Type B pancreatic cell (in vitro differentiated cells): ENCODE measurements at places on chromosomes 12 and 14. TPM values are rescaled to one million over a fixed set of nuclear protein-coding genes. Genes with fewer than 3 reads are reported as not detected.

The SVOP gene
- total RNA-seq, result 3.4 and 3.6 TPM in 2 replicates

The GPRC5D gene
- total RNA-seq, result 5.5 TPM in 1 of 2 replicates, not detected in the other

The MDP1 gene
- total RNA-seq, result 16.9 and 22.6 TPM in 2 replicates

The PMEL gene
- 1.4 and 136 TPM in 2 replicates for total RNA-seq

The ACADS gene
- 12.1 and 16.4 TPM in 2 replicates for total RNA-seq

The USP44 gene
- total RNA-seq, result 0.69 and 0.80 TPM in 2 replicates

The NRXN3 gene
- total RNA-seq, result 19.1 and 19.8 TPM in 2 replicates

The BMAL2 gene
- 10.7 and 34.3 TPM in 2 replicates for total RNA-seq

The KIF26A gene
- 12.9 and 23.4 TPM in 2 replicates for total RNA-seq

The ZNF605 gene
- total RNA-seq, result 18.3 and 20.6 TPM in 2 replicates

The HPD gene
- 0.92 TPM in 1 of 2 replicates, not detected in the other for total RNA-seq

The SLC17A8 gene
- 2.6 and 6.1 TPM in 2 replicates for total RNA-seq

The A2ML1 gene
- 3.8 and 26.0 TPM in 2 replicates for total RNA-seq

The AQP6 gene
- 0.22 TPM in 1 of 2 replicates, not detected in the other for total RNA-seq

The GLIPR1 gene
- 0.45 and 4.3 TPM in 2 replicates for total RNA-seq

The ANKRD33 gene
- total RNA-seq, result 0.51 and 0.62 TPM in 2 replicates

The TCL1B gene
- total RNA-seq, result not detected in 2 replicates

The ART4 gene
- 0.22 and 0.81 TPM in 2 replicates for total RNA-seq

The SCN8A gene
- 2.6 and 3.9 TPM in 2 replicates for total RNA-seq

The CPNE6 gene
- not detected in 2 replicates for total RNA-seq

The ANG gene
- total RNA-seq, result 24.5 and 43.0 TPM in 2 replicates

The SLC16A7 gene
- 11.5 and 12.9 TPM in 2 replicates for total RNA-seq

The FERMT2 gene
- 25.6 and 82.5 TPM in 2 replicates for total RNA-seq

The LMO3 gene
- total RNA-seq, result 4.1 and 4.4 TPM in 2 replicates

The ADAMTS20 gene
- total RNA-seq, result 1.2 and 3.1 TPM in 2 replicates

The KLHDC2 gene
- total RNA-seq, result 59.2 and 60.0 TPM in 2 replicates

The MFAP5 gene
- total RNA-seq, result 1.4 and 11.5 TPM in 2 replicates

The SERPINA5 gene
- 4.9 and 7.7 TPM in 2 replicates for total RNA-seq

The TMEM179 gene
- 5.6 and 9.0 TPM in 2 replicates for total RNA-seq

The CMKLR1 gene
- 0.50 and 0.97 TPM in 2 replicates for total RNA-seq

The CABP1 gene
- 0.26 and 0.56 TPM in 2 replicates for total RNA-seq

The NOVA1 gene
- 8.8 and 22.6 TPM in 2 replicates for total RNA-seq

The ACSM4 gene
- total RNA-seq, result not detected in 2 replicates

The KCNMB4 gene
- total RNA-seq, result 3.9 and 8.4 TPM in 2 replicates

The PRH2 gene
- not detected in 2 replicates for total RNA-seq

The KLHL33 gene
- total RNA-seq, result not detected in 2 replicates

The ACOT4 gene
- 0.99 and 1.9 TPM in 2 replicates for total RNA-seq

The CD69 gene
- total RNA-seq, result 0.19 and 1.6 TPM in 2 replicates

The OTOGL gene
- 0.27 and 0.83 TPM in 2 replicates for total RNA-seq

The CAPZA3 gene
- not detected in 2 replicates for total RNA-seq
